ENCODE measurements at places on chromosomes 6 and 20.

DNA sequence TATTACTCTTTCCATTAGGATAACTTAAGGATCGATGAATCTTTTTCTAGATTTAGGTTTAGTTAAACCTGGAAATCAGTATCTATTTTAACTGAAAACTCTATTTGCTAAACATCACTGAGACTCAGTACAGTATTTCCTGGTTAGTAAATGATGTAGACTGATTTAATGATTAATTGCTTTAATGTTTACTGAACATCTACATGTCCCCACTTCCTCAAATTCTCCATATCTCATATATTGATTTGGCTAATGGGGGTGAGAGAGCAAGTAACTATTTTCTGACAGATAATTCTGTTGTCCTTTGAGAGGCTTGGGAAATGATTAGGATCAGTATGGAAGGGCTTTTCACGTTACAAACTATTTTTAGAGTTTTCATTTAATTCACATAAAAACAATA is 10.3 kb downstream of the MKKS start:
- no peak for DNase-seq

- DNase-seq: no peak
These were observed 140.5 kb downstream of the HIVEP2 start for GRCh38 chr6:142804490-142804889.

- no peak for DNase-seq
These were observed 19.8 kb downstream of the DLL1 start for GRCh38 chr6:170270984-170271593.

- DNase-seq: no peak
These were observed 10.5 kb upstream of the FAM83C start for GRCh38 chr20:35302421-35303335.

DNA sequence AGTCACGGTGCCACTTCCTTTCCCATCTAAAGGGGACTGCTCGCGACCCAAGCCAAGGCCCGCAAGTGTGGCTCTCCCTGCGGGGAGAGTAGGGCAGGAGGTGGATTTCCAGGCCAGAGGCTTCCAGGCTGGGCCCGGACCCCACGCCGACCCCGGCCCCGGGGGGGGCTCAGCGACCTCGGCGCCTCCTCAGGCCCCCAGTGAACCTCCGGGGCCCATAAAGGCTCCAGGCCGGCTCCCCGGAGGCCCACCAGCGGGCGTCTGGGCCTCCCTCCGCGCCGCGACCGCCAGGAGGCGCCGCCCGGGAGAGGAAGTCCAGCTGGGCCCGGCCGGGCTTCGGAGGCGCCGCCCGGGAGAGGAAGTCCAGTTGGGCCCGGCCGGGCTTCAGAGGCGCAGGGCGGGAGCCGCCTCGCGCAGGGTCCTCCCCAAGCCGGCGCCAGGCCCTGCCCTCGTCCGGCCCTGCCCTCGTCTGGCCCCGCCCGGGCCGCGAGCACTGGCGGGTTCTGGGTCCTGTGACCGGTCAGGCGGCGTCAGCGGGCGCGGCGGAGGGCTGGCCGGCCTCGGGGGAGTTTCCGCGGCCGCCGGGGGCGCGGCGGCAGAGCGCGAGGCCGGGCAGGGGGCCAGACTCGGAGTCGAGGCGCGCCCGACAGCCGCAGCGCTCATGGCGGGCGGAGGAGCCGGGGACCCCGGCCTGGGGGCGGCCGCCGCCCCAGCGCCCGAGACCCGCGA is at the start of gene RAB32:
RAB32 (plus strand) TSS at position 623 of the 729 bp plus-strand sequence; CDS start at position 662, 39 bp downstream.
- no peak for DNase-seq

DNA sequence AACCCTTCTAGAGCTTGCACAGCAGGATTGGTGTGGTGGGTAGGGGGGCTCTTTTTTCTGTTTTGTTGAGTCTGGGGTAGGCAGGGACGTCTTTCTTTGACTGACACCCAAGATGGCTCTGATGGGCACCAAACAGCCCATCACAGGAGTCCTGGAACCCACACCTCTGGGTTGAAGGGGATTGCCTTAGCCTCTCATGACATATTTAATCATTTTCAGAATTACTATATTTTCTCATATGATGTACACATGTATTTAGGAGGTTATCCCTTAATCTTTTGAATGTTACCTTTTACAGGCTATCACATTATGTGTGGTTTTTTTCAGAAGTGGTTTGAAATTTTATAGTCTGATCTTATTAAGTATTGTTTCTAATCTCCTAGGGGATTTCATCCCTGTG is 64.6 kb downstream of the RPP40 start:
- DNase-seq: no peak

GRCh38 chr6:54574671-54575070 is 266.4 kb downstream of the TINAG start:
- DNase-seq: no peak

Measured in activated CD4-positive, alpha-beta T cell treated with anti-CD3 and anti-CD28 coated beads for 4 hours (primary cell).